ENCODE measurements at places on chromosomes 1 and 21. TPM values are rescaled to one million over a fixed set of nuclear protein-coding genes. Genes with fewer than 3 reads are reported as not detected.

The AK5 gene
- 3.8 TPM for total RNA-seq

The APOBEC4 gene
- total RNA-seq: not detected

The AMY1A gene
- total RNA-seq: not detected

The LRRC8C gene
- total RNA-seq: 23.2 TPM
